ENCODE measurements at places on chromosomes 7 and 10.

GRCh38 chr10:32988604-32989003 lies 30.6 kb upstream of the ITGB1 start:
- no peak overlapping the region for H3K27ac ChIP-seq
- H3K36me3 ChIP-seq: no peaks in the 10 kb centered on the region
- H3K4me3 ChIP-seq: no peak overlapping the region
- peaks cover 2% of the 10 kb centered on the region for H3K4me1 ChIP-seq

GRCh38 chr7:36526863-36527548 lies 137.3 kb downstream of the ANLN start:
- H3K27me3 ChIP-seq: no peaks in the 10 kb centered on the region
- no peak overlapping the region for H3K27ac ChIP-seq
- no peaks in the 10 kb centered on the region for H3K4me1 ChIP-seq
- no peaks in the 10 kb centered on the region for H3K36me3 ChIP-seq

- H3K4me3 ChIP-seq: no peak overlapping the region
- no peak for DNase-seq
- no peak overlapping the region for H3K27ac ChIP-seq
- no peaks in the 10 kb centered on the region for H3K36me3 ChIP-seq
- peaks cover 31% of the 10 kb centered on the region for H3K4me1 ChIP-seq
Observed at GRCh38 chr10:32985341-32985764, 27.3 kb upstream of the ITGB1 start.

- H3K27ac ChIP-seq: no peak overlapping the region
- no peak overlapping the region for H3K4me3 ChIP-seq
- no peaks in the 10 kb centered on the region for H3K36me3 ChIP-seq
- no peak for DNase-seq
Observed at GRCh38 chr10:5040781-5041470, 37.3 kb upstream of the AKR1C2 start.

DNA sequence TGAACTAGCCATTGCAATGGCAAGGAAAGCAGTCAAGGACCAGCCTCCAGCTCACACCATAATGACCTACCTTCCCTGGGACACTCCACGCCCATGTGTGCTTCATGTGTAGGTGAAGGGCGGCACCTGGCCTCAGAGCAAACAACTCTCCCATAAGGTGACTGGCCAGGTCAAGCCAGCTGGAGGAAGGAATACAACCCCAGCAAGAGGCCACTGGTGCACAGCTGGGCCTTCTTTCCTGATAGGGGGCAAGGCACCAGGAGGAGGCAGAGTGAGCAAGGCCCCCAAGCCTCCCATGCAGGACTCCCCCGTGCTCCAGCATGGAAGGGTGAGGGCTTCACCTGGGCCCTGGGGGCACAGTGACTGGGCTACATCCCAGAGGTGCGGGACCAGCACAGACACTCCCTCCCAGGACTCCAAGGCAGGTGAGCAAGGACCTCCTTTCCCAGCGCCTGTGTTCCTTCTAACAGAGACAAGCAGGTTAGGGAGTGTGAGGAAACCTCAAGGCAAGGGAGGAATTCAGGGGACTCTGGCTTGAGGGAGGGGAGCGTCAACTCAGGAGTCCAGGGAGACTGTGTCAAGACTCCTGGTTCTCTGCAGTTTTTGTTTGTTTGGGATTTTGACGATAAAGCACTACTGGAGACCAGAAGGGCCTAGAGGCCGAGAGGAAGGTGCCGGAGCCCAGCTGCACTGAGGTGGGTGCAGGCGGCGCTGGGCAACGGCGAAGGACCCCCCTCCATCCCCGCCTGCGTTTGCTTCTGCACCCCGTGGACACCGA lies 1.7 kb downstream of the PTPRN2 start:
- no peaks in the 10 kb centered on the region for H3K36me3 ChIP-seq
- H3K27me3 ChIP-seq: peaks cover 37% of the 10 kb centered on the region
- no peak overlapping the region for H3K27ac ChIP-seq
- DNase-seq: no peak
- peaks cover 11% of the 10 kb centered on the region for H3K4me1 ChIP-seq

DNA sequence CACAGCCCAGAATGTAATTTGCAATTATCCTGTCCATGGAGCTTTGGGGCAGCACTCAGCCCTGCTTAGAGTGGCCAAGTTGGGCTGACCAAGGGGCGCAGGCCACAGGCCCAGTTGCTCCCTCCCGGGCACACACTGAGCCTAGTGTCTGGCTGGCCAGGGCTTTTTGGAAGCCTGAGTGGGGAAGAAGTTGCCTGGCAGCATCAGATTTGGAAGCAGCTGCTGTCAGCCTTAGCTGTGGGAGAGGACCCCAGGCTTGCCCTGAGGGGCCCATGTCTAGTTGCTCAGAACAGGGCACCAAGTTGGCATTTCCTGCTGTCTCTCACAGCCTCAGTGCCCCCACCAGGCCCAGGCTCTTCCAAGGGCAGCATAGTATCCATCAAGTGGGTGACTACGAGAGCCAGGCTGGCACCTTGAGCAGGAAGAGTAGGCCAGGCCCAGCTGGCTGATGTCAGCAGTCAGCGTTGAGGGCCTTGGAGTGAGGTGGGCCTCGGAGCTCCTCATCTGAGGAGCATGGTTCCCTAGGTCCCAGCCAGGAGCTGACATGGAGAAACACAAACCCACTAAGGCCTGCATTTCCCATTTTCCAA lies 14.4 kb downstream of the ANTXRL start:
- no peaks in the 10 kb centered on the region for H3K36me3 ChIP-seq
- no peak overlapping the region for H3K27ac ChIP-seq
- peaks cover 13% of the 10 kb centered on the region for H3K4me1 ChIP-seq
- no peaks in the 10 kb centered on the region for H3K27me3 ChIP-seq
- DNase-seq: no peak
- H3K4me3 ChIP-seq: no peak overlapping the region

- H3K36me3 ChIP-seq: peaks cover 23% of the 10 kb centered on the region
- H3K27ac ChIP-seq: no peak overlapping the region
- no peak overlapping the region for H3K4me3 ChIP-seq
- DNase-seq: no peak
- no peaks in the 10 kb centered on the region for H3K27me3 ChIP-seq
Observed at GRCh38 chr10:71835671-71836595, 15.1 kb downstream of the PSAP start.

DNA sequence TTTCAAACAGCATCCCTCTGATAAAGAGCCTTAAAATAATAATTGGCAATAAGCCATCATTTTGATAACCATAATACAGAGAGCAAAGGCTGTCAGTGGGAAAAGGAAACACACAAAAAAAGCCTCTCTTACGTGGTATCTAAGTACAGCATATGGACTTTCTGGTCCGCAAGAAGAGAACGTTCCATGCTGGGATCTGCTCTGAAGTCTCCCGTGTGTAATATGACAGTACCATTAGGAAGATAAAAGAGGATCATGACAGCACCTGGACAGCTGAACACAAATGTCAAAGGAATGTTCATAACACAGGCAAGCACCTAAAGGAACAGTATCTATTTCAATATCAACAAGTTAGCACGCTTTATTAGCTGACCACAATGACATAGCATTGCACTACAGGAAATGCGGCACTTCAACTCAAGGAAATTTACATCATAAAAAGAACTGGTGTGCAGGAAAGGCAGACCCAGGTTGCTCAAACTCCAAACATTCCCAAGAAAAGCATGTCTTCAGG lies 9.9 kb downstream of the DCLRE1A start:
- H3K4me1 ChIP-seq: no peaks in the 10 kb centered on the region
- no peaks in the 10 kb centered on the region for H3K27me3 ChIP-seq
- H3K36me3 ChIP-seq: no peaks in the 10 kb centered on the region

- H3K4me1 ChIP-seq: peaks cover 15% of the 10 kb centered on the region
- DNase-seq: no peak
- no peaks in the 10 kb centered on the region for H3K36me3 ChIP-seq
- H3K27me3 ChIP-seq: no peaks in the 10 kb centered on the region
- H3K4me3 ChIP-seq: peak within 1 kb of the TSS; percentile 86
- peak within 1 kb of the TSS; percentile 74 for H3K27ac ChIP-seq
Observed at GRCh38 chr7:138460176-138460648, at the start of gene TRIM24. TSS of gene TRIM24 (plus strand) at chr7:138460259. CDS start at chr7:138460549, 290 bp downstream.

DNA sequence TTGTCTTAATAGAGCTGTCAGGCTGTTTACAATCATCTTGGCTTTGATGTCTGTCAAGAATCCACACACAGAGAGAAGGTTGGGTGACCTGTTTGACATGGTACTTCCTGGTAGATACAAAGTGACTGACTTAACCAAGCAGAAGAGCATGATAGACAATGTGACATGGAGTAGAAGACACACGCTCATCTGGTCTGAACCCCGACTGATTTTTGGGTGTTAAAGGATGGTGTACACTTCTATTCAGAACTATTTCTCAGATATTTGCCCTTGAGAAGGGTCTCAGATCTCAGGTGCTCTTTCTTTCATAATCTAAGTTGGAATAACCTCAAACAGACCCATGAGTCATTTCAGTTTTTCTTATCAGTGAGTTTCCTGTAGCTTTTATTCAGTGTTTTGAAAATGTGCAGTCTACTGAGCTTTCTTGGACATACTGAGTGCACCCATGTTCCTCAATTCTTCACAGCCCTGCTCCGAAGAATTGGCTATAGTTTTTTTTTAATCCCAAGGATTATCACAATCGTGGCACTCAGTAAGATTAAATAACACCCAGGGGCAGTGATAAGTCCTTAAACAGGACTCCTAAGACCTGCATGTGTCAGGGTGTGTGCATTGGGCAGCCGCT lies 46.4 kb upstream of the NXPH1 start:
- no peaks in the 10 kb centered on the region for H3K4me1 ChIP-seq
- H3K4me3 ChIP-seq: no peak overlapping the region
- DNase-seq: no peak
- H3K36me3 ChIP-seq: no peaks in the 10 kb centered on the region
- H3K27ac ChIP-seq: no peak overlapping the region

DNA sequence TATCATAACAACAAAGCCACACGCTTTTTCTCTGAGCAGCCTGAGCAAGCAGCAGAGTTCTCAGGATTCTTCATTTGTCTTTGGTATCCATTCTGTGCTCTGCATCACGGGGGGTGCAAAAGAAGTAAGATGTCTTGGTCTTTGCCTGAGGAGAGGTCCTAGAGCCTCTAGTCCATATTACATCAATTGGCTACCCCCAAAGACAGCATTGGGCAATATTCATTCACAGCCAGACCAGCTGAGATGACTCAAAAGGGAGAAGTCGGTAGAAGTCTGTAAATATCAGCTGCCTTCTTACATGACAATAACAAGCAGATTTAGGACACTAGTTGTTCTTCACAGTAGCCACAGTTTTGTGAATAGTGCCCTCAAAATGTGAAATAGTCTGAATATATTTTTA lies 66.6 kb downstream of the FZD1 start:
- H3K27ac ChIP-seq: no peak overlapping the region
- H3K4me3 ChIP-seq: no peak overlapping the region
- no peaks in the 10 kb centered on the region for H3K36me3 ChIP-seq
- H3K27me3 ChIP-seq: no peaks in the 10 kb centered on the region

- H3K4me1 ChIP-seq: peaks cover 22% of the 10 kb centered on the region
- H3K27ac ChIP-seq: no peak overlapping the region
- no peaks in the 10 kb centered on the region for H3K36me3 ChIP-seq
Observed at GRCh38 chr7:24229481-24230226, 54.3 kb upstream of the NPY start.

- H3K27ac ChIP-seq: no peak overlapping the region
- no peak for DNase-seq
- no peaks in the 10 kb centered on the region for H3K4me1 ChIP-seq
- no peaks in the 10 kb centered on the region for H3K27me3 ChIP-seq
- no peaks in the 10 kb centered on the region for H3K36me3 ChIP-seq
Observed at GRCh38 chr10:9719246-9719645, 1298.4 kb upstream of the CELF2 start.

DNA sequence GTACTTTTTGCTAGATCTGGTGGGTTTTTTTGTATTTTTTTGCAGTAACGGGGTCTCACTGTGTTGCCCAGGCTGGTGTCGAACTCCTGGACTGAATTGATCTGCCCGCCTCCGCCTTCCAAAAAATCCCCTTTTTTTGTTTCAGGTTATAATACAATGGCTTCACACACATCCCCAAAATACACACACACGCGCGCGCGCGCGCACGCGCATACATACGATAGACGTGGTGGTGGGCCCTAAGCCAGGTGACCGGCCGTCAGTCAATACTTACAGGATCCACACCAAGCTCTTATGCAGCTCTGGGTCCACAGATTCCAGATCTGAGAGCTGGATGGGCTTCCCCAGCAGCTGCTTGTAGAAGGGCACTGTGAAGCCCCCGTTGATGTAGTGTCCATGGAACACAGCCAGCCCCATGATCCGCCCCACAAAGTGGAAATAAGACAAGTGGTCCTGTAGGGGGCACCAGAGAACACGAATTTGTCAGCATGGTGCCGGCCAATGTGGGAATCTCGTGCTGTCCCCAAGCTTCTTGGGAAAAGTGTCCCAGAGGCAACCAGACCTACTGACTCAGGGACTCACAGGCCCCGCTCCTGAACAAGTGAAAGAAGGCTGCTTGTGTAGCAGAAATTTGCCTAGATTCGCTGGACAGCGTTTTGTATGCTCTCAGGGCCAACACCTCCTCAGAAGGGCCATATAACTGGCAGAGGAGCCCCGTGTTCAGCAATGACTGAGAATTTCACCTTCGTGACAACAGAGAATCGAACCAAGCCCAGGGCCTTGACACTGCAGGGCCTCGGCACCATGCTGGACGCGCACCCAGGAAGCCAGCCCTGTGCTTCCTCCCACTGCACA lies 103.6 kb downstream of the SMURF1 start:
- H3K27me3 ChIP-seq: no peaks in the 10 kb centered on the region
- no peaks in the 10 kb centered on the region for H3K4me1 ChIP-seq
- DNase-seq: peak; percentile 73
- H3K36me3 ChIP-seq: peaks cover 61% of the 10 kb centered on the region

GRCh38 chr7:24152356-24152755 lies 131.6 kb upstream of the NPY start:
- no peaks in the 10 kb centered on the region for H3K36me3 ChIP-seq
- DNase-seq: no peak
- H3K27ac ChIP-seq: no peak overlapping the region
- H3K4me1 ChIP-seq: no peaks in the 10 kb centered on the region
- H3K4me3 ChIP-seq: no peak overlapping the region

GRCh38 chr7:80997841-80998240 lies 79.0 kb upstream of the SEMA3C start:
- H3K27ac ChIP-seq: no peak overlapping the region
- H3K4me3 ChIP-seq: no peak overlapping the region
- H3K4me1 ChIP-seq: no peaks in the 10 kb centered on the region
- H3K36me3 ChIP-seq: no peaks in the 10 kb centered on the region

GRCh38 chr10:20835335-20835734 lies 61.8 kb downstream of the NEBL start:
- no peaks in the 10 kb centered on the region for H3K27me3 ChIP-seq
- no peak overlapping the region for H3K27ac ChIP-seq
- H3K4me1 ChIP-seq: no peaks in the 10 kb centered on the region
- H3K36me3 ChIP-seq: no peaks in the 10 kb centered on the region
- no peak overlapping the region for H3K4me3 ChIP-seq
- DNase-seq: no peak

DNA sequence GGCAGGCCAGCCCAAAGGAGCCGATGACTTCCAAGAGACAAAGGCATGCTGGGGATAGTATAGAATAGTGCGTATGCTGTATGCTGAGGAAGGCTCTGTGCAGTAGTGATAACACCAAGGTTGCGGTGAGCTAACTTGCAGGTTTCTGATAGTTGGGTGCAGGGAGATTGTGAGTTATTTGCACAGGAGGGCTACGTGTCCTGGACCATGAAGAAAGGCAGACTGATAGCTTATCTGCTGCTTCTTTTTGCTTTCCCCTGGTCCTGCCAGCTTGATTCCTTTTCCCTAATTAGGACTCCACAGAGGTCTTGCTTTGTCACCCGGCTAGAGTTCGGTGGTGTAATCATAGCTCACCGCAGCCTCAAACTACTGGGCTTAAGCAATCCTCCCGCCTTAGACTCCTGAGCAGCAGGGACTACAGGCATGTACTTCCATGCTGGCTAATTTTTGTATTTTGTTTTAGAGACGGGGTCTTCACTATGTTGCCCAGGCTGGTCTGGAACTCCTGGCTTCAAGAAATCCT lies 43.9 kb upstream of the ARHGAP12 start:
- H3K36me3 ChIP-seq: no peaks in the 10 kb centered on the region
- peak overlapping the region; percentile 47 for H3K27ac ChIP-seq
- peaks cover 15% of the 10 kb centered on the region for H3K4me1 ChIP-seq

- no peaks in the 10 kb centered on the region for H3K36me3 ChIP-seq
- H3K27ac ChIP-seq: no peak overlapping the region
- H3K4me1 ChIP-seq: no peaks in the 10 kb centered on the region
- H3K27me3 ChIP-seq: no peaks in the 10 kb centered on the region
Observed at GRCh38 chr7:157513682-157514081, 176.9 kb downstream of the DNAJB6 start.

All from CD8-positive, alpha-beta memory T cell (primary cell).